ENCODE measurements at places on chromosomes 3 and 15. TPM values are rescaled to one million over a fixed set of nuclear protein-coding genes. Genes with fewer than 3 reads are reported as not detected.

Gene HYAL3
- 3.1 TPM for total RNA-seq

Gene LIPH
- 0.36 TPM for total RNA-seq

Gene LRRC15
- 10.0 TPM for total RNA-seq

Gene ERC2
- 0.09 TPM for total RNA-seq

All from fibroblast of the aortic adventitia (primary cell).